Fibroblast of the aortic adventitia (primary cell): ENCODE measurements at places on chromosomes 12 and 14. TPM values are rescaled to one million over a fixed set of nuclear protein-coding genes. Genes with fewer than 3 reads are reported as not detected.

DNA sequence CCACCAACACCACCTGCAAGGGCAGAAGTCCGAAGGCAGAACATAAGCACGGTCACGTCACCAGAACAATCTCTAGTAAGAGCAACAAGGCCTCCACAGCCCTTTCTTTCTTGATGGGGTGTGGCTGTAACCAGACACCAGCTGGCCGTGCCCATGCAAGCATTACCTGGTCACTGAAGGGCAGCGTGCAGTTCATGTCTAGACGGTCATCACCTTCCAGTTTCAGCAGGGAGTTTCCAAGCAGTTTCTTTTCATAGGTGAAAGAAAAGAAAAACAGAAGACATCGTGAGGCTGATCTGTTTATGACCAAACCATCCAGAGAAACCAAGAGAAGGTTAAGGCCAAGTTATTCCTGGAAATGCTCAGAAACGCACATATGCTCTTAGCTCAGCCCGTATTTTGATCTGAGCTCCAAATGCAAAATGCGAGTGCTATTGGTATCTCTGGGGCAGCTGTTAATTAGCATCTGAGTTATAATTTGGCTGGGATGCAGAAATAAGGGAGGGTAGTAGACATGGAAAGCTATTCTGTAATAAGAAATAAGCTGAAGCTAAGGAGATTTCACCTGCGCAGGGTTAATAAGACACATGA is 42.5 kb downstream of the PRKAB1 start:
- DNase-seq: no peak

FIGNL2 gene
- 0.18 TPM in 1 of 2 replicates, not detected in the other for total RNA-seq

SVOP gene
- total RNA-seq: not detected in 2 replicates

DNA sequence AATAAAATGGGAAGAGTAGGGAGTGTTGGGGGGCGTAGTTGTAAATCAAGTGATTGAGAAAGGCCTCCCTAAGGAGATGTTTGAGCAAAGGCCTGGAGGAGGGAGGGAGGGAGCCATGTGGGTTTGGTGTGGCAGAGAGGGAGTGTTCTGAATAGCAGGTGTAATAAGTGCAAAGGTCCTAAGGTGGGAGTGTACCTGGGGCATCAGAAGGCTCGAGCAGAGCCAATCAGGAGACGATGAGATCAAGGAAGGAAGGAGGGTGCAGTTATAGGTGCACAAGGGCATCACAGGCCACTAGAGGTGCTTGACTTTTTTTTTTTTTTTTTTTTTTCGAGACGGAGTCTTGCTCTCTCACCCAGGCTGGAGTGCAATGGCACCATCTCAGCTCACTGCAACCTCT is 77.9 kb upstream of the PLXNC1 start:
- no peak for DNase-seq

- DNase-seq: peak; percentile 52
Measured at GRCh38 chr14:38404616-38405015, 148.7 kb upstream of the CLEC14A start.

TAS2R14 gene
- 4.1 and 5.2 TPM in 2 replicates for total RNA-seq

DNA sequence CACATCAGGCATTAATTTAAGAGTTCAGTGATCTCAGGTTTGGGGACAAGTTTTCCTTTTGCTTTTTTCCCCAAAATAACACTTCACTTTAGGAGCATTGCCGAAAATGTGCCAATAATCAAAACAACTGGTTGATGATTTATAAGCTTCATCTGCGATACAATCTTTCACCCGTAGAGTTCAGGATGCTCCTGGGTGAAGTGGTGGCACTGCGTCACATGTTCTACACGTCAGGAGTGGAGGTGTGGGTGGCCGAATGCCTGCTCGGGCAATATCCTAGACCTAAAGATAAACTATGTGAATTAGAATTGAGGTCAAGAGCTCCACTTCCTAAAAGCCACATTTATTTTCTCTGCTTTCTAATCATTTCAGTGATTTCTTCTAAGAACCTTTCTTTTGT is 70.9 kb upstream of the DICER1 start:
- DNase-seq: no peak

GRCh38 chr14:65791191-65791981 is 378.9 kb downstream of the FUT8 start:
- DNase-seq: peak; percentile 70

GRCh38 chr12:41556176-41556575 is 368.1 kb downstream of the PDZRN4 start:
- DNase-seq: no peak
